ENCODE measurements at places on chromosomes 6 and 20.

GRCh38 chr20:59949911-59950310, 8.3 kb upstream of the CDH26 start:
- DNase-seq, result no peak

- DNase-seq, result no peak
Measured at GRCh38 chr20:43710370-43711044, 16.3 kb downstream of the GTSF1L start.

DNA sequence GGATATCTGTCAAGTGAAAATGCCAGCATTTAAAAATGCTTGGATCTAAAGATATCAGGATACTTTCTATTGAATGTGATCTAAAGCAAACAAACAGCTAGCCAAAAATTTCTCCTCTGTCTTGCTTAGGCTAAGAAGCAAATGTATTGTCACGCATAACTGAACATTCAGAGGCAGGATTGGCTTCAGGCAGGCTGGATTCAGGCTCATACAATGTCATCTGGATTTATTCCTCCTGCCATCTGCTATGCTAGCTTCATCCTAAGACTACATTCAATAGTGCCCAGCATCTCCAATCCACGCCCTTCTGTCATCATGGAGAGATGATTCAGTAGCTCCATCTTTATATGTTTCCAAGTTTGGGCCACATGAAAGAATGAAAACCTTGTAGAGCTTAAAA, 27.1 kb downstream of the PFDN4 start:
- no peak for DNase-seq

DNA sequence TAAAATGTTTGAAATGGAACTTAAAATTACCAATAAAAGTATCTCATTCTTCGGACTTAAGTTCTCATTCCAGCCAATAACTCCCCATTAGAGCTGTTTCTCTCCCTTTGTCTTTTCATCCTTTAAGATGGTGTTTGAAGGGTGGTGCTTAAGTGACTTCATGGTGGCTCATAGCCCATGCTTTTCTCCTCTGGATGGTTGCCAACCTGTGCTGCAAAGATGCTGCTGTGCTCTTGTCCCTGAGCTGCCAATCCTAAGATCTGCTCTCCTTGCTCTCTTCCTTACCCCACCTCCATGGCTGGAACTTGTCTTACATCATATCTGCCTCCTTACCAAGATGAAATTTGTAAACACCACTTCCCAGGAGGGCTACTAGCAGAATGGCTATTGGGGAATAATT, 31.6 kb upstream of the PNRC1 start:
- DNase-seq, result no peak

GRCh38 chr20:56503916-56504315, 20.6 kb upstream of the FAM209A start:
- DNase-seq, result no peak

GRCh38 chr6:49284180-49284579, 178.9 kb downstream of the MMUT start:
- DNase-seq, result no peak

GRCh38 chr20:14214046-14214445, 123.4 kb downstream of the FLRT3 start:
- DNase-seq, result no peak

GRCh38 chr6:135630789-135631376, 133.3 kb upstream of the AHI1 start:
- no peak for DNase-seq

GRCh38 chr20:5150226-5151076, 23.6 kb downstream of the CDS2 start:
- no peak for DNase-seq

DNA sequence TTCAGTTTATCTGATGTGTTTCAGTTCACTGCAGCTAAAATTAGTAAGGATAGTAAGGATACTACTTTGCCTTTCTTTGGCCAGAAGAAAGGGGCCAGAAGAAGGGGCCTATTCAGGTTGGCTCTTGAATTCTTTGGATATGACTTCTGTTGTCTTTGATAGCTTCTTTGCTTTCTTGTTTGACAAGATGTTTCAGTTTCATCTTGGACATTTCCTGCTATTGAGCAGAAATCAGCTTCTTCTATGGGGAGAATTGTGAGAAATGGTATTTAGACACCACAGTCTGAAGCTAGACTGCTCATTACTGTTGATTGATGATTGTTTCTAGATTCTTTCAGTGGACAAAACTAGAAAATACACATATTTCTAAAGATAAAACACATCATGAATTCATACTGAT, 23.2 kb downstream of the L3MBTL3 start:
- no peak for DNase-seq

DNA sequence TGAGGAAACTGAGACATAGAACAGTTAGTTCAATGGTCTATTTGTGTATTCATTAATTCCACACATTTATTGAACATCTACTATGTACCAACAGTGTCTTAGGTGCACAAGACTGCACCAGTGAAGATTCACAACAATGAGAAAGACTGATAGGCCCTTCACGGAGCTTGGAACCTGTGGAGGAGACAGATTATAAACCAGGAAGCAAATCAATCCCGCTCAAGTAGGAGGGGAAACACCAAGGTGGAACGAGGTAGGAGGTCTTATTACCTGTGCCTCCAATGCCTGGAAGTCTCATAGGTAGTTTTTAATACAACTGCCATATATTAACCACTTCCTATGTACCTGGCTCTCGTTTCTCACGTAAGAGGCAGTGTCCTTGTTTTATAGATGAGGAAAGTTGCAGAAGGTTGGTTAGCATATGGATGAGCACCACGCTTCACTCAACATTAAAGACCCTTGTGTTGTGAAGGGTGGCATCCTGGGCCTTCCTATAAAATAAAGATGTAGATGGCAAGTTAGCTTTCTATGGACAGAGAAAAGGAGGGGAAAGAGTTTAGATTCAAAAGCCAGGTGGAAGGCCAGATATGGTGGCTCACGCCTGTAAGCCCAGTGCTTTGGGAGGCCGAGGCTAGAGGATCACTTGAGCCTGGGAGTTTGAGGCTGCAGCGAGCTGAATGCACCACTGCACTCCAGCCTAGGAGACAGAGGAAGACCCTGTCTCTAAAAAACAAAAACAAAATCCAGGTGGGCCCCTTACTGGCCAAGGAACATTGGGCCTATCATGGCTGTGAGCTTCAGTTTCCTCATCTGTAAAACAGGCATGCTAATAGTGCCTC, 45.1 kb downstream of the SLC13A3 start:
- no peak for DNase-seq

- peak; percentile 100 for DNase-seq
Measured at GRCh38 chr20:46011631-46012482, 3.1 kb downstream of the MMP9 start.

DNA sequence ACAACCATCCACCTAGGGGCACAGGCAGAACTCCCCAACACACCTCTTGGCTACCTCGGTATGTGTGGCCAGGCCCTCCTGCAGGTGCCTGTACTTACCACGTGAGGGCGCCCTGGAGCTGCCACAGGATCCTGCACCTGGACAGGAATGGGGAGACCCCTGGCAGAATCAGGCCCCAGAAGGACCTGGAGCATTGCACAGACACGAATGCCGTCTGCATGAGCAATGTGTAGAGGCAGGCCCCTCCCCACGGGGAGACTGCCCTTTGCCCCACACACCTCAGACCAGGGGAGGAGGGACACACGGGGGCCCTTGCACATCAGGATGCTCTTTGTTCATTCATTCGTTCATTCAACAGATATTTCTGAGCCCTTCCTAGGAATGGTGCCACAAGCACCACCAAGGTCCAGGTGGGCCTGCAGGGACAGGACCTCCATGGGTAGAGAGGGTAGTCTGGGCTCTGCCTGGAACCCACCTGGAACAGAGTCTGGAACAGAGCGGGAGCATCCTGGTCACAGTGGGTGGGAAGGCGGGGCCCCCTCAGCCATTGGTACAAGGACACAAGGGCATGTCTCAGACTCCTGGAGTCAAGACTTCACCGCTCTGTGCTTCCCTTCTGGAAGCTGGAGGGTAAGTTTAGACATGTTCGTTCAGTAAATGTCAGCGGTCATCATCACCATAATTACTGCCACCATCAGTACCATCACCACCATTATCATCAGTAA, 32.3 kb downstream of the YTHDF1 start:
- DNase-seq, result peak; percentile 85

GRCh38 chr6:79742030-79742429, 110.9 kb downstream of the SH3BGRL2 start:
- DNase-seq, result no peak

GRCh38 chr20:53865901-53866793, 204.2 kb downstream of the BCAS1 start:
- peak; percentile 26 for DNase-seq

GRCh38 chr6:30613251-30614043, 3.6 kb downstream of the PPP1R10 start:
- DNase-seq, result no peak

- DNase-seq, result no peak
Measured at GRCh38 chr20:13915284-13915683, 75.1 kb downstream of the SEL1L2 start.

- peak; percentile 95 for DNase-seq
Measured at GRCh38 chr6:96521644-96522464, at the start of gene UFL1. UFL1 (plus strand) TSS chr6:96521806; CDS start chr6:96521874, 68 bp downstream.

- no peak for DNase-seq
Measured at GRCh38 chr6:156557251-156557910, 219.8 kb upstream of the ARID1B start.

DNA sequence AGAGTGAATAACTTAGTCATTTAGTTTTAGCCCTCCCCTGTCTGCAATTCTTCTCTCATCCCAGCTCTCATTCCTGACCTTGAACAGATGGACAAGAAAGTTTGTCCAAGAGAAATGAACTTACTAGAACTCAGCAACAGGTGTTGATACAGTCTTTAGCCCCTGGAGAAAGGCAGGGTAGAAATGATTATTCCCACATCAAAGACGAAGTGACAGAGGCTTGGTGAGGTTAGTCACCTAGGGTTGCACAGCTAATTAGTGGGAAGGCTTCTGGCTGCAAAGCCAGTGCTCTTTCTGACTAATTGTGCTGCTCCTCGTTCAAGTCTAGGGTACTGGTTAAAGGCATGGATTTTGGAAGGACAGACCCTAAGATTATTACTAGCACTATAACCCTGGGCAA, 4.5 kb downstream of the ZDHHC14 start:
- DNase-seq, result no peak

DNA sequence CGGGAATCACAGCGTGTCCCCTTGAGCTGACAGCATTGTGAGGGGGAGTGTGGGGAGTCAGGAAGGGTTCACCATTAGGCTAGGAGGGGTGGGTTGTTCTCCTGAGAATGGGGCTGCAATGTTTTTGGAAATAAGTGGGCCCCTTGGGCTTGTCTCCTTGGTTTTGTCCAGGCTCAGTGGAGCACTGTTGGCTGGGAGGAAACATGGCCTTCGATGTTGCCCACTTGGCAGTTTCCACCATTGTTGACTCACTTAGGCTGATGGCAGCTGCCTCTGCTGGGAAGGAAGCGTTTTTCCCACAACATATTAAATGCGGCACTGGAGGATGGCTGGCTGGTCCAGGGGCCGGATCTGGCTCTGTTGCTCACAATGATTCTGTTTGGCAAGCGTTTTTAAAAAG, 512.1 kb downstream of the QKI start:
- DNase-seq, result no peak

GRCh38 chr6:72132851-72133250, 246.5 kb downstream of the RIMS1 start:
- no peak for DNase-seq

GRCh38 chr6:143408151-143408786, 42.2 kb downstream of the ADAT2 start:
- no peak for DNase-seq

- no peak for DNase-seq
Measured at GRCh38 chr6:152952866-152953509, 29.9 kb downstream of the FBXO5 start.

GRCh38 chr6:40930555-40930954, 108.5 kb downstream of the UNC5CL start:
- no peak for DNase-seq

- no peak for DNase-seq
Measured at GRCh38 chr20:22411627-22412450, 172.5 kb downstream of the FOXA2 start.

GRCh38 chr20:12748359-12748994, 260.3 kb upstream of the SPTLC3 start:
- DNase-seq, result no peak

DNA sequence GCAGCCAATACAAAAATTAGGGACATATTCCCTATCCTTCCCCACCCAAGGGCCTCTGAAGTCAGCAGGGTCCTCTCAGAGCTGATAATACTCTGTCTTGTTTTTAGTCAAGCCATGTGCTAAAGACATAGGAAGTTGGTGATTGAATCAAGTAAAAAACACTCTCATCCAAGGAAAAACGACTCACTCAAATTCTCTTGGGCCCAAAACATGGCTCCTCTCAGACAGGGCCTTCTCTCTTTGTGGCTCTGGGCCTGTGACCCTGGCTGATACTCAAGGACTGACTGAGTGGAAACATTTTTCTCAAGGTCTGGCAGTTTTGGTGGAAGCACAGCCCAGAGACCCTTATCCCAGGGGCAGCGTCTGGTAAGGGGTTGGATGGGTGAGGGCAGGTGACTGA, 5.9 kb upstream of the SCML4 start:
- DNase-seq, result no peak

DNA sequence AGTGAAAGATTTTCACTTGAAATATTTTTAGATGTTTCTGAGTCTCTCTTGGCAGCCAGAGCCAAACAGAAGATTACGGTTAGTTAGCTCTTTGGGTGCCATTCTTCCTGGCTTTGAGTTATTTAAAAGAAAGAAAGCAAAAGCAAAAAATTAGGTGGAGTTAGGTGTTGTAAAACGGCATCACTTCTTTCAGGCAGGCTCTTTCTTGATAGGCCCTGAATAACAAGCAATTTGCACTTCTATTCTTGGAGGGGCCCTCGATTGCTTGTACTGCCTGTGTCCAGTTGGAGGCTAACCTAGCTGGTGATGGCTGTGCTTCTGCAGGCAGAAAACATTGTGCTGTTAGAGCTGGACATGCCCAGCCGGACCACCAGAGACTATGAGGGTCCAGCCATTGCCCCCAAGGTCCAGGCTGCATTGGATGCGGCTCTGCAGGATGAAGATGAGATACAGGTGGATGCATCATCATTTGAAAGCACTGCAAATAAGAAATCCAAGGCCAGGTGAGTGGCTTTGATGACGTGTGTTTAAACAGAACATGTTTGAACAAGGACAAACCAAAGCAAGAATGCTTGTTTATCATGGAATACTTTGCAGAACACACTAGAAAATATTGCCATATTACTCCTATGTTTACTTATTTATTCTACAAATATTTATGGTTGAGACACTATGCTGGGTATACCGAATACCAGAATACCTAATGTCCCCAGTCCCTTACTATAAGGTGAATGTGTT, 28.1 kb upstream of the ASXL1 start:
- DNase-seq, result no peak

GRCh38 chr20:24998631-24999445, 6.3 kb upstream of the APMAP start:
- no peak for DNase-seq

DNA sequence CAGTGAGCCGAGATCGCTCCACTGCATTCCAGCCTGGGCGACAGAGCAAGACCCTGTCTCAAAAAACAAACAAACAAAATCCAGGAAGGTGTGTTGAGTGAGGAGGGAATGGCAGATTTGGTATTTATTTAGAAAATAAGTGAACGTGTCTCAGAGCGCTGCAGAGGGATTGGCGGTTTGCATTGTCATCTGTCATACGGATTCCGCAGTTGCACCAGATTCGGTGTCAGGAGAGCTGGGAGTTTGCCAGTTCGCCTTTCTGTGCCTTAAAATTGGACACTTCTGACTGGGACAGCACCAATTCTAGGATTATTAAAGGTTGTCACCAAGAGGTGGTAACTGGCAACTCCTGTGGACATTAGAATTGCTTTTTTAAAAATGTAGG, 912 bp downstream of the SNRNP48 start:
- DNase-seq, result no peak
